ENCODE measurements at places on chromosomes 4 and X.

DNA sequence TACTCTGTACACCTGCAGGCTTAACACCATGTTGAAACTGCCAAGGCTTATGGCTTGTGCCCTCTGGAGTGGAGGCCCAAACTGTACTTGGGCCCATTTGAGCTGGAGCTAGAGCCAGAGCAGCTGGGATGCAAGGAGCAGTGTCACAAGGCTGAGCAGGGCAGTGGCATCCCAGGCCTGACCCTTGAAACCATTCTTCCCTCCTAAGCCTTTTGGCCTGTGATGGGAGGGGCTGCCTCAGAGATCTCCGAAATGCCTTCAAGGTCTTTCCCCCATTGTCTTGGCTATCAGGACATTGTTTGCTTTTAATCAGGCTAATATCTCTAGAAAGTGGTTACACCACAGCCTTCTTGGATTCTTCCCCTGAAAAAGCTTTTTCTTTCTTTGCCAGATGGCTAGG lies 10.9 kb upstream of the PNMA5 start:
- DNase-seq: no peak

- DNase-seq: no peak
Observed at GRCh38 chr4:163166041-163166579, 580 bp downstream of the NAF1 start.

GRCh38 chrX:12951595-12951975 lies 23.3 kb upstream of the TMSB4X start:
- no peak for DNase-seq

DNA sequence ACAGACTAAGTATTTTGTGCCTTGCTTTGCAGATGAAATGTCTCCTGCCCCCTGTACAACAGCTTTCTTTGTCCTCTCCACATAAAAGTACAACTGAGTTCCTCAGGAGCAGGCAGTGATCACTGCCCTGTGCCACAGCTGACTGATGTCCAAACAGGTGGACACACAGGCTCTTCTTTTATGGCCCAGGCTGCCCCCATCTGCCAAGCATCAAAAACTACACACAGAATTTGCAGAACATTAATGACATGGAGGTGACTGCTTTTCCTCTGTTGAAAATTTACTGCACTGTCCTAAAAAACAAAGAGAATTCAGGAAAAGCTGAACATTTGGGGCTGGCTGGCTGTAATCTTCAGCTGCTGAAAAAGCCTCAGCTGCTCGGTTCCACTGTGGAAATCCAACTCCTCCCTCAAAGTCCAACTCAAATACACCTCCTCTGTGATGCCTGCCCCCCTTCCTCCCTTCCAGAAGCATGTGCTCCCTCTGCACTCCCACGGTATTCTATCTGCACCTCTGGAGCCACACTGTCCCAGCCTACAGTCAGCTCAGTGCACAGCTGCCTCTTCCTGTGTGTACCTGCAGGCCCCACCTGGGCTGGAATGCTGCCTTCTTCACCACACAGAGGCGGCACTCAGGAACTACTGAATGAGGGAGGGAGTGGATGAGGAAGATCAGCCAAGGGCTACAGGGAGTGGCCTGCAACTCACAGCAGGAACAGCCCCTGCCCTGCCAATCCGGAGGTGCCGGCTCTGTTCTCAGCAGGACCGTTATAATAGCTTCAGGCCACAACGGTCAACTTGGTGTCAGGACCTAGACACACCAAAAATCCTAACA lies 10.3 kb downstream of the AFAP1 start:
- no peak for DNase-seq

GRCh38 chrX:130652824-130653578 lies 250.0 kb downstream of the ENOX2 start:
- no peak for DNase-seq

DNA sequence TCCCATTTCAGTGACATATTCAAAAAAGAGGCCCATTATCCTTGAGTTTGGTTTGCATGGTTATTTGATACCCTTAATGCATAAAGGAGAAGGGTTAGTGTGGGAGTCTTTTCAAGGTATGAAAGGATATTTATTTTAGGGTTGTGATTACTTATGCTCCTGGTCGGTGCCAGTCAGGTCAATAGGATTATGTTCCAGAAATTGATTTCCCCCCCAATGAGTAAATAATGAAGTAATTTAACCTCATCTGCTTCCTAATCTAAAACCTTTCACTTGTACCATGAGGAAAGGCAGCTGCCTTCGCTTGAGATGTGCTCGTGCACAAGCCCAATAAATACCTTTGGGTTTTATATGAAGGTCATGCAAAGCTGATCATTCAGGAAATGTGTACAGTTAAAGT lies 55.0 kb upstream of the NR0B1 start:
- DNase-seq: no peak

DNA sequence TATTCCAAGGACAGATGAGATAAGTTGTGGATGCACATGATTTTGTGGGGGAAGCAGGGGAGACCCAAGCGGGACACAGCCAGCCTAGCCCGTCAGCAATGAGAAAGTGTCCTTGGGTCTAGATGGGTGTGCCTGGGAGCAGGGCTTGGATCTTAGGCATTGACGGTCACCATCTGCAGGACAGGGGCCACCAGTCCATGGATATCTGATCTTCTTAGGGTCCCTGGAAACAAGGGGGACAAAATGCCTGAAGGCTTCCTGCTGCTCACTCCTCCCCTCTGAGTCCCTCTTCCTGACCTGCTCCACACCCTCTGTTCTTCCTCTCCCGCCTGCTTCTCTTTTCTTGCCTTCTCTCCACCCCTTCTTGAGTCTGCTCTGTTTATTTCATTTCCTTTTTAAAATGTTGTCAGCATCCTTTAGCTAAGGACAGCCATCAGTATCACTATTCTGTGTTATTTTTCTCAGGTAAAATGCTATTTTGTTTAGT lies 298.4 kb downstream of the RAPGEF2 start:
- no peak for DNase-seq

GRCh38 chr4:16750216-16750615 lies 148.2 kb downstream of the LDB2 start:
- DNase-seq: no peak

Data from vagina (tissue), 2 donors.